ENCODE measurements at places on chromosomes 1 and 21.

DNA sequence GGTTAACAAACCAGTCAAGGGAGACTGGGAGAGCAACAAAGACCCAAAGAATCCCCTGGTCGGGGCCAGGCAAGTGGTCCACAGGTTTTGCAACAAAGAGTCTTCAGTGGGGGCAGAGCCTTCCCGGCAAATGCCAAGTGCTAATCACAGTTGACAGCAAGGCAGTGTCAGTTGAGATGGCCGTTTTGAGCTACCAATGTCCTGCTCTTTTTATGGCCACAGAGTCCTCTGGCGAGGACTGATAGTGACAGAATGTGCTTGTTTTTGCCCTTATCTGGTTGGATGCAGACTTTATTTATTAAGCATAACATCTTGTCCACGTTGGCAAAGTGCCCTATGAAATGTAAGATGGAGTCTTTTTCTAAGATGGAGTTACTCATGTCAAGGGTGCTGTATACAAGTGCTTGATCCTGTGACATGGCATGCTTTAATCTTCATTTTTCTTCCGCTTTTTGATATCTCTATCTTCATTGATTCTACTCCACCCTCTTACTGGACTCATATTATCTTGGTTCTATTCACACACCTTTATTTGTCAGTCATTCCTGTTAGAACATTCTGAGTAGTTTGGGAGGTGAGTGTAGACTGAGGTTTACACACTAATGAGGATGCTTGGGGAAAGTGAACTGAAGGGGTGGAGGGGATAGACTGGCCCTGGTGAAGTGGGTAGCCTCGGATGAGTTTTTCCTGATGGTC is 51.8 kb downstream of the KCNK1 start:
- no peak for DNase-seq

DNA sequence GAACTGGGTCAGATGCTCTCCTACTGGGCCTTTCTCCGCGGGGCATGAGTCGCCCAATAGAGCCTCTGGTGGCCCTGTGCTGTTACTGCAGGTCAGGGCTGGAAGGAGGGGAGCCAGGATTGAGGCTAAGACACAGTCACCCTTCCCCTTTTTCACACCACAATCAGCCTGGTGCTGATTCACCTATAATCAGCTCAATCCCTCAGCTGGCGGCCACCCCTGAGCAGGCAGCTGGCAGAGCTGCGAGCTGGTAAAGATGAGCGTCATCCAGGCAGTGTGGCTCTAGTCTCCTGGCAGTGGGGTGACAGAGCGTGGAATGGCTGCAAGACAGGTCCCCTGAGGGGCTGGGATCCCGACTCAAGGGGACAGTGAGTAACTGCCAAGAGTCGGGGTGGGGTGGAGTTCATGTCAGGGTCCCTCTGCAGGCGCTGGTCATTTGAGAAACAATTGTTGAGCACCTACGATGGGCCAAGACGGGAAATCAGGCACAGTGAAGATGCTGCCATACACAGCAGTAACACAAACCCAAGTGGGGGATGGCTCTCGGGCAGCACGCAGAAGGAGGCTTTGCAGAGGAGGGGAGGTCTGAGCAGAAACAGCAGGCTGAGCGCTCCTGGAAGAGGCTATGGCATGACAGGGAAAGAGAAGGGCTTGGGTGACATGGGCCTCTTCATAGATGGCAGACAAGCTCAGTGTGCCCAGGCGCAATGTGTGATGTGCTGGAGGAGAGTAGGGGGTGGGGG is 21.8 kb downstream of the ATF3 start:
- peak; percentile 41 for DNase-seq

- no peak for DNase-seq
Measured at GRCh38 chr1:48683839-48684238, 92.9 kb downstream of the BEND5 start.

DNA sequence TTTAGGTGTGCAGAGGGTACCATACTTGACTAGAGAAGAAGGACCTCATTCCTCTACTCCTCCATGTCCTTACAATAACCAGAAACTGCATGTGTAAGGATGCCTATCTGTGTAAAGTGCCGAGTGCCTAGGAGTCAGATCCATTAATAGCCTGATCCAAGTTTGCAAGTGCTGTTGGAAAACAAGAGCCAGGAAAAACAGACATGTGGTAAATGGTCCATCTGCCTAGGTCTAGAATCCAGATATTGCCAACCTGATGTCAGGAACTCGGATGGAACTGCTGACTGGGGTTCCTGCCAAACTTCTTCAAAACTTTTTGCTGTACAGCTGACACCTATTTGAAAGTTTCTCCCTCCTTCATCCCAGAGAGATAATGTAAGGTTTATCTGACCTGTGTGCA is 239.4 kb upstream of the CAMK1G start:
- DNase-seq = no peak

DNA sequence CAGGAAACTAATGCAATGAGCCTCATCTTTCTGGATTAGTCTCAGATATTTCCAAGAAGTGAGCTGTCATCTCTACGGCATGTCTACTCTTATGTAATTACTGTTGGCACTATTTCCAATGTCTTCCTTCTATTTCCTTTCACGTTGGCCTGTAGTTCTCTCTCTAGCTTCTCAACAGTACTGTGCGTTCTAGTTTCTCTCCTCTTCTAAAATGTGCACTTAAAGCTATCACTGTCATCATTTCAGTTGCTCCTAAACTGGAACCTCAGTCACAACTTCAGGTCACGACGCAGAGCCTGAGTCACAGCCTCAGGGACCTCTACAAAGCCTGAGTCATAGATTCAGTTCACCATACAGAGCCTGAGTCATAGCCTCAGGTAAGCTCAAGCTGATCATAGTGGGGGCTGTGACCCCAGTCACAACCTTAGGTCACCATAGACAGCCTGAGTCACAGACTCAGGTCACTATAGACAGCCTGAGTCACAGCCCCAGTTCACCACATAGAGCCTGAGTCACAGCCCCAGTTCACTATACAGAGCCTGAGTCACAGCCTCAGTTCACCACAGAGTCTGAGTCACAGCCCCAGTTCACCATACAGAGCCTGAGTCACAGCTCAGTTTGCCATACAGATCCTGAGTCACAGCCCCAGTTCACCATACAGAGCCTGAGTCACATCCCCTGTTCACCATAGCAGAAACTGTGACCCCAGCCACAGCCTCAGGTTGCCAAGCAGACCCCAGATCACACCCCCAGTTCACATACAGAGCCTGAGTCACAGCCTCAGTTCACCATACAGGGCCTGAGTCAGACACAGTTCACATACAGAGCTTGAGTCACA is 13.0 kb downstream of the WNT9A start:
- DNase-seq = peak; percentile 62

DNA sequence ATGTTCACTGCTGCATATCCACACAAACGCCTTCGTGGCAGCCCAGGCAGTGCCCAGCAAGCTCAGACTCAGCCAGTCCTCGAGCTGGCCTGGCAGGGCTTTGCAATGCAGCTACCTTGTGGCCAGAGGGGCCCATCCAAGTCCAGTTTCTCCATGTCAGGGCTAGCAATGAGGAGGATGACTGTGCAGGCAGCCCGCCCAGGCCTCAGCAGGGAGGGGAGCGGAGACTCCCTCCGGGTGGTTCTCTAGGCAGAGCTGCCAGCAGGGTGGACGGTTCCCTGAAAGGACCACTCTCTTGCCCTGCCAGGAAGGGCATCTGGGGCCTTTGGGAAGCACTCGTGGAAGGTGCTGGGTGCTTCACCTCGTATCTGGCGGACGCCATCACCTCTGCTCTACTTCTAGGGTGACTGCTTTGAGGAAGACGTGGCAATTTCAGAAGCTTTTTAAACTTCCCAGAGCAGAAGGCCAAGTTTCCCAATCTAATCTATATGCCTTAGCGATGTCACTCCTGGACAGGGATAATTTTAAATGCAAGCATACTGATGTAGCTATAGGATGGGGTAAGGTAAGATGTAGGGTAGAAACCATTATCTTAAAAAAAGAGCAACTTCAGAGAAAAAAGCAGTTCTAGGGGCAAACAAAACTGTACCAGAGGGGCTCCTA is 56.2 kb downstream of the RUNX1 start:
- DNase-seq = peak; percentile 83

GRCh38 chr1:185895208-185895900 is 161.2 kb downstream of the HMCN1 start:
- DNase-seq = no peak

- no peak for DNase-seq
Measured at GRCh38 chr1:50936321-50936720, 23.7 kb downstream of the FAF1 start.

- DNase-seq = no peak
Measured at GRCh38 chr1:230219174-230220067, 152.4 kb downstream of the GALNT2 start.

GRCh38 chr1:62294261-62294660 is 25.0 kb downstream of the KANK4 start:
- no peak for DNase-seq

DNA sequence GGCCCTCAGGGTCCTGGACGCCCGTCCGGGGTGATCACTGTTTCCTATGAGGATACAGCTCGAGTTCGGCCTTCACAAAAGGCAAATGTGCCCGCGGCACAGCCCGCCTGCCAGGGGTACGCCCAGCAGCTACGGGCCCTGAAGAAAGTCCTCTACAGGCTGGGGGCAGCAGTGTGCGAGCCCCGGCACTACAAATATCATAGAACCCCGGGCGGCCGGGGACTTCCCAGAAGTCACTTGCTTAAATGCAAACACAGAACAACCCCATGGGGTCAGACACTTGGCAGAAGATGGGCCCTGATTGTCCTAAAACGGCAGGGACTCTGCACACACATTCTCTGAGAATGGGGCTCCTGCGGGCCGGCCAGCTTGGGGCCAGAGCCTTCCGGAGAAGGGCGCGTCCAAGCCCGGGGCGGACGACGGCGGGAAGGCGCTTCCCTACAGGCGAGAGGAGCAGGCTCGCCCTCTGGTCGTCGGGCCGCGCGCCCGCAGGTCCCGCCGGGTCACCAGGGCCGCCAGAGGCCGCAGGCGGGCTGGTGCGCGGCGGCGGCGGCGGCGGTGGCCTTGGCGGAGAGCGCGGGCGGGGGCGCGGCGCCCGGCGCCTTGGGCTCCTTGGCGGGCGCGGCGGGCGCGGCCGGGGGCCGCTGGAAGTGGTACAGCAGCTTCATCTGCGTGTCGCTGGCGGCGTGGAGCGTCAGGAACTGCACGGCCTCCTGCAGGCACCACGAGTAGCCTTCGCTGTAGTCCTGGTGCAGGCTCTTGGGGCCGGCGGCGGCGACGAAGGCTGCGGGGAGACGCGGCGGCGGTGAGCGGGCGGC is 888 bp downstream of the HES5 start:
- no peak for DNase-seq

- DNase-seq = no peak
Measured at GRCh38 chr1:176794897-176795508, 332.0 kb downstream of the PAPPA2 start.

DNA sequence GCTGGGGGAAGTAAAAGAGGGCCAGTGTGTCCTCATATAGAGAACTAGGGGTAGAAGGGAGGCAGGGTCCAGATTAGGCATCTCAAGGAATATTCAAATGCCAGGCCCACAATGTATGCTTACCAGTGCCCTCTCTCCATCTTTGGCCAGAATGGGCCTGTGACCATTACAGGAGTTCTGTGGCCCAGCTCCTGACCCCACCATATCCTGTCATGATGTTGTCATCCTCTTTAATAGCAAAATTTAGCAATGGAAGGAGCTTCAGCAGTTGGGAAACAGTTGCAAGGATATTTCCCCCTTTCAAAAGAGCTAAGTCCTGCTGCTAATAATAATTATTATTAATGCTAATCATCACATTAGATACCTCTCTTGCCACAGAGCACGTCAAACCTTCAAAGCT is 49.3 kb upstream of the JUN start:
- DNase-seq = no peak

- DNase-seq = no peak
Measured at GRCh38 chr1:203327684-203328457, 22.6 kb downstream of the BTG2 start.

DNA sequence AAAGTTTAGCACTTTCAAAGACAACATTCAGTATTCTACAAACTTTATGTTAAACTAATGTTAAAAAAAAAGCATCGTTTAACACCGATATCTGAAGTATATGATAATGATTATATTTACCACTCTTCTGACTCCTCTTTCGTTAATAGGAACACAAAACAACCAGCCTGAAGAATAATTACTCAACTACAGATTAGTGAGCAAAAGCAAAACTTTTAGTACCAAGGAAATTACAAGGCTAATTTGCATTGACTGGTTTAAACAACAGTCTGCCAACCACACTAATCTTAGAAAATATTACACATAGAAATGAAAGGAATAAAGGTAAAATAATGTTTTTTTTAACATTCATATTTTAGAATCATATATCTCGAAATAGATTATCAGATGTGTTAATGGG is 500.7 kb downstream of the LMO4 start:
- DNase-seq = no peak

- DNase-seq = no peak
Measured at GRCh38 chr1:52386458-52386857, 17.8 kb downstream of the ORC1 start.

DNA sequence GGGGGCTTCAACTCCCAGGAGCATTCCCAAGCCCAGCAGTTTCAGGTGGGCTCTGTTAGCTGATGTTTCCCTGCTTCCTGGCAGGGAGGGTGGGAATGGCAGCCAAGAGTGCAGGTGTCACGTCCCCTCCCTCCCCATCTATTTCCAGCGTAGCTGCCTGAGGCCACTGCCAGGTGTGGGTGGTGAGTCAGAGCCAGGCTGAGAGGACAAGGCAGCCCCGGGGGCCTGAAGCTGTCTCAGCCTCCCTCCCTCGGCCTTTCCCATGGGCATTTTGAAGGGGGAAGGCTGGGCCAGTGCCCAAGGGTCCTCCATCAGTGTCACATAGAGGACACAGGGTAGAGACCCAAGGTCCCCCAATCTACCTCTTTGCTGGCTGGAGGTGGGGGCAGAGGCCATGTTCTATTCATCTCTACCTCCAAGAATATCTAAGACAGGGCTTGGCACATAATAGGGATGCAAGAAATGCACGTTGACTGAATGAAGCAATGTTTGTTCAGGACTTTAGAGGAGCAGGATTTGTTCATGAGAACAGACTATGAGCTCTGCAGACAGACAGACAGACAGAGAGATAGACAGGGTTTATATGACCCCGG is 34.4 kb upstream of the ID3 start:
- no peak for DNase-seq

DNA sequence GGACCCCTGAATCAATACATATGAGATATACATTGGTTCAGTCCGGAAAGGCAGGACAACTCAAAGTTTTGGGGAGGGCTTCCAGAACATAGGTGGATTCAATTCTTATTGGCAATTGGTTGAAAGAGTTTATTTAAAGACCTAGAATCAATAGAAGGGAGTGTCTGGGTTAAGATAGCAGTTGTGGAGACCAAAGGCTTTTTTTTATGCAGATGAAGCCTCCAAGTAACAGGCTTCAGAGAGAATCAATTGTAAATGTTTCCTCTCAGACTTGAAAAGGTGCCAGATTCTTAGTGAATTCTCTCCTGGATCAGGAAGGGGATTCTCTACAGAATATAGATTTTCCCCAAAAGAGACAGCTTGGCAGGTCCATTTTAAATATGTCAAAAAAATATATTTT is 27.0 kb upstream of the CD5L start:
- DNase-seq = no peak

DNA sequence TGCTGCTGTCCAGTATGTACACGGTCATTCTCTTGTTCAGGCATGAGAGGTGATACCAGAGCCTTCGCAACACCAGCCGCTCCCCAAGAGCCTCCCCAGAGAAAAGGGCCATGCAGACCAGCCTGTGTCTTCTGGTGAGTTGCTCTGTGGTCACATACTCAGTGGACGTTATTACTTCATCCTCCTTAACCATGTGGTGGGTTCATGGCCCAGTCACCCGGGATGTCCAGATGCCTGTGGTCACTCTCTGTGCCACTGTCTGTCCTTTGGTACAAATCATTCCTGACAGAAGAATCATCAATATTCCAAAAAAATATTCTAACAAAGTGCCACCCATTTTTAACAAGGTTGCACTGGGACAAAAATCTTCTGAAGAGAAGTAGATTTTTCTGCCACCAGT is 8.8 kb upstream of the ZNF124 start:
- peak; percentile 59 for DNase-seq

GRCh38 chr1:170732252-170732588 is 68.3 kb downstream of the PRRX1 start:
- no peak for DNase-seq

Measured in RCC 7860 (cell line).